ENCODE measurements at places on chromosomes 1 and 21. TPM values are rescaled to one million over a fixed set of nuclear protein-coding genes. Genes with fewer than 3 reads are reported as not detected.

CIART gene
- 11.8 TPM for total RNA-seq

CSF3R gene
- 3.3 TPM for total RNA-seq

CRB1 gene
- 0.08 TPM for total RNA-seq

SLC44A3 gene
- 3.3 TPM for total RNA-seq

S100A9 gene
- total RNA-seq = 111 TPM

SEC22B gene
- 12.4 TPM for total RNA-seq

GBP6 gene
- total RNA-seq = 0.13 TPM

KRTAP12-2 gene
- not detected for total RNA-seq

GLIS1 gene
- total RNA-seq = 0.08 TPM

CYP4B1 gene
- total RNA-seq = 20.4 TPM

PLA2G2D gene
- not detected for total RNA-seq

FMO5 gene
- total RNA-seq = 8.5 TPM

SPRR3 gene
- total RNA-seq = not detected

CGN gene
- 0.27 TPM for total RNA-seq

ZBED6 gene
- 12.3 TPM for total RNA-seq

SAMD13 gene
- 0.73 TPM for total RNA-seq

LENEP gene
- not detected for total RNA-seq

Measured in Right ventricle myocardium superior (tissue), 1 donor.